ENCODE measurements at places on chromosomes 12 and 14.

GRCh38 chr12:96501133-96501761 lies 11.9 kb downstream of the CFAP54 start:
- DNase-seq: no peak

GRCh38 chr12:131457028-131457310 lies 253.9 kb upstream of the SFSWAP start:
- no peak for DNase-seq

GRCh38 chr12:22377731-22378496 lies 43.4 kb upstream of the ST8SIA1 start:
- no peak for DNase-seq

DNA sequence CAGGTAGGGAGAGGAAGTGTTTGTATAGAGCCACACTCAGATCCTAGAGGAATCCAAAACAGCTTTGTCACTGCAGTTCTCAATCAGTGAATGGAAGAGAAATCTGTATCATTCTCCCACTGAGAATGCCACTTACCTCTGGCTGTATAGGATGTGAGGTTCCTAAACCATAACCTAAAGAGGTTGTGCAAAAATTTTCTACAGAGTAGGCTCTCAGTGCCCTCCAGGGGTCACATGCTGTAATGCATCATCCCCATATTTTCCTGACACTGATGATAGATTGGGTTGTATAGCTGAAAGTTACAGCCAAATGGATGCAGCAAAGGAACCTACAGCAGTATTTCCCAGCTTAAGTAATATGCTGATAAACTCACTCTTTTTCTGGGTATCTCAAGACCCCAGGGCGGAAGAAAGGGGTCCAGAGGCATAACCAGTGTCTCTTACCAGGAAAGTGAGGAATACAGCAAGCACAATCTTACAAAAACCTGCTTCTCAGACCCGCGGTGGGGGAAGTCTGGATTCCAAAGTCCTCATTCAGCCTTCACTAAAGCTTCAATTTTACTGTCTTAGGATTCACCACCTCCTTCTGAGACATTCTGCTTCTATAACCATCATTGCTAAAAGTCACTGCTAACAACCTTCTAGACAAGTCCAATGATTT lies 3.8 kb downstream of the BCDIN3D start:
- DNase-seq: no peak

GRCh38 chr12:570921-571794 lies 92.1 kb downstream of the NINJ2 start:
- no peak for DNase-seq

DNA sequence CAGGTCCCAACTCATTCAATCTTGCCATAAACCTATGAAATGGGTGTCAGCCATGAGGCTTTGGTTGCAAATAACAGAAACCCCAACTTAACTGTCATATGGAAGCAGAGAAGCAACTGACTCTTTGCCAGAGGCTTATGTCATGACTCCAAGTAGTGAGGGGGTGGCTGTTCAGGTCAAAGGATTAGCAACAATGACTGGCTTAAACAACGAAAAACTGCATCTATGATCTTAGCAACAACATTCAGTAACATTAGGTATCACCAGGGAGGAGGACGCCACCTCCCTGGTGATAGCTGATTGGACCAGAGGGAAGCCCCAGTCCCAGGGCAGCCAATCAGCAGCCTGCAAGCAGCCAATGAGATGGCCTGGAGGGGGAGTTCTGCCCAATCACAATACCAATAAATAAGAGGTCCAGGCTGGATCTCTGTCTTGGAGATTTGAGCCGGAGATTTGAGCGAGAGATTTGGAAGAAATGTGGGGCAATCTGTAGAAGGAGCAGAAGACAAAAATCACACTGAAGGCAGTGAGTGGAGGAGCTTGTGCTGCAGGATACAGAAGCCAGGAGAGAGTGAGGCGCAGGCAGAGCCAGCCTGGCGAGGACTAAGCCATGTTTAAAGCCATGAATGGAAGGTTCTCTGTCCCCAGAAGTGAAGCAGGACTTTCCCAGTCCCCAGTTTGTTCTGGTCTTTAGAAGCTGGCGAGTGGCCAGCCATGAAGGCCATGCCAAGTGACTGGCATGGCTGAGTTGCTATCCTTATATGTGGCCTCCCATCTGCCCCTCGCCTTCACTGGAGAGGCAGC lies 93.3 kb downstream of the CALM1 start:
- no peak for DNase-seq

DNA sequence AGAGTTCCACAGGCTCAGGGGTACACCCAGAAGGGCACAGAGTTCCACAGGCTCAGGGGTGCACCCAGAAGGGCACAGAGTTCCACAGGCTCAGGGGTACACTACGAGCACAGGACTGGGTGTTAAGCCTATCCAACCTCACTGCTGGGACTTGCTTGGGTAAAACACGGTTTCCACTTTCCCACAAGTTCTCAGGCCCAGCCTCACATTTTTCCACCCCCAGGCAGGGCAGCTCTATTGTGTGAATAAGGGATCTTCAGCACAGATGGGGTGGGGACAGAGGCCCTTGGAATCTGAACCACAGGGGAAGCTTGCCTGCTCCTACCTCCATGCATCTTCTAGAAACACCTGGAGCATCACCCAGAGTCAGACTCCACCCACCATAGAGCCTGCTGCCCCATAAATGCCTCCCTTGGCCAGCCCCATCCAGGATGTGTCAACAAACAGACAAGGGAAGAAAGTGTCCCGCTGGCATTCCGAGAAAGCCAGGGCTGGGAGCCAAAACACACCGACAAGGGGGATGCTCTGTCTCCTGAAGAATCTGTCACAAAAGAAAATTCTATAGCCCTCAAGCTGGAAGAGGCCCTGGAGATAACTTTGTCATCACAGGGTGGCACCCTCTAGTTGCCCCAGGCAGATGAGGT lies 4.8 kb downstream of the CRACR2A start:
- no peak for DNase-seq

DNA sequence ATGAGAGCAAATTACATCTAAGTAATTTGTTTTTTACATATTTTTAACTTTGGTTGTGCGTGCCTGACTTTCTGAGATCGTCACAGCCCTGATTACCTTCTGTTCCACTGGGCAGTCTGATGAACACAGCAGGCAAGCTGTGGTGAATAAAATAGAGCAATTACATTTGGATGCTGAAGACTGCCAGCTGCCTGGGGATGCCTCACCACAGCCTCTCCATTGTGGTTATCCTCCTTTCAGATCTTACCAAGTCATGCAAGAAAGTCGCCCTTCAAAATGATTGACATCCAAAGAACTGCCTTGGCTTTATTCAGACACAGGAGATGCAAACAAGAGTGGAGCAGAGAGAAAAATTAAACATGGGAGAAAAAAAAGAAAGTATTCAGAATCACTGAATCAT lies 456.6 kb upstream of the TMPO start:
- no peak for DNase-seq

GRCh38 chr12:102622618-102623017 lies 142.3 kb upstream of the IGF1 start:
- no peak for DNase-seq

- DNase-seq: no peak
These were observed 10.8 kb downstream of the GAS2L3 start for GRCh38 chr12:100584256-100584655.
